Hematopoietic multipotent progenitor cell treated with erythropoietin and hydrocortisone succinate and interleukin-3 and kit ligand, for 17 days (in vitro differentiated cells): ENCODE measurements at places on chromosomes 7 and 10.

DNA sequence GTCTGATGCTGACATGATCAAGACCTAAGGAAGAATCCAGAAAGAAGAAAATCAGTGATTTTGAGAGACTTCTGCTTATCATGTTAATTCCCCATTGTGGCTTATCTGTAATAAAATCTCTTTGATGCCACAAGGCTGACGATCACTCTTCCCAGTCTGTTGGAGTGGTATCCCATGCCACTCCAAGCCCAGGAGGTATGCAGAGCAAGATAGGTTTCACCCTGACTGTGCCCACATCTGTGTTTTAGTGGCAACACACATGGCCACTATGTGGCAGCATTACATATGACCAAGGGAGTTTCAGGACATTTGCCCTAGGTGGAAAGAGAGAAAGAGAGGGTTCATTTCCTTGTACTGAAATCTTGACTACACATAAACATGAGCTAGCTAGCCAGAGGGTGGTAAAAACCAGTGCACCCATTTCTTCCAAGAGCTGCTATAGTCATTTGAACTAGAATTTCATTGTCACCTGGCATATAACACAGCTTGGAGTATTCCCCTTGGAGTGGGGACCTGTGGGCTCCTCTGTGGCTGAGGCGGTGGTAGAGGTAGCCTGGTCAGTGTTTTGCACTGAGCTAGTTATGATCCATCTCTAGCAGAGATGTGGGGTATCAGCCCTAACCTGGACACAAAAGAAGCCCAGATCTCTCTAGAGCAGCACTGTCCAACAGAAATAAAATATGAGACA is 20.8 kb downstream of the LAMB4 start:
- DNase-seq: no peak

DNA sequence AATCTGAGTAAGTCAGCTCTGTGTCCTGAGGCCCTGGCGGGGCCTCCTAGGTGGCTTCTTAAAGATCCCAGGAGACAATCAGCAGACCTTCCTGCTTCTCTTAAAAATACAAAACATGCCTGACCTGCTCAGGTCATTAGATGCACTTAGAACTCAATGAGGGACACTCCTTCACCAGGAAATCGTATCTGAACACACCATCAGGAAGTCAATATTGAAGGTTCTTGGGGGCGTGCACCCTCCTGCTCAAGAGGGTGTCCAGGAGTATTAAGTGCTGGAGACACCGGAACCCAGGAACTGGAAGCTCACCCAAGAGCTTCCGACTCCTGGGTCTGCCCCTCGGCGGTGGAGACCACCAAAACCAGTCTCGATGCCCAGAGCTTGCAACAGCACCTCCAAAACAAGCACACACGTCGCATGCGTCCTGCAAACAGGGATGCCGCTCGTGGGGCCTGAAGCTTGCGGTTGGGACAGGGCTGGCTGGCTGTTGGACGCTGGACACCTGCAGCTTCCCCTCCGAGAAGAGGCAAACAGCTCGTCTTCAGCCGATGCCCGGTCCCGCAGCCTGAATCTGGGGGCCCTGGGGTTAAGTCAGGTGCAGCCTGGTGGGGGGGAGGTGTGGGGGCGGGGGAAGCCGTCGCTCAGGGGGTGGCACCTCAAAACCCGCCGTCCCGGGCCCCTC is 803 bp downstream of the RAPGEF5 start:
- no peak for DNase-seq

GRCh38 chr10:8034466-8035005 is 20.0 kb upstream of the GATA3 start:
- no peak for DNase-seq

- no peak for DNase-seq
Measured at GRCh38 chr10:48845512-48845911, 94.1 kb downstream of the LRRC18 start.

DNA sequence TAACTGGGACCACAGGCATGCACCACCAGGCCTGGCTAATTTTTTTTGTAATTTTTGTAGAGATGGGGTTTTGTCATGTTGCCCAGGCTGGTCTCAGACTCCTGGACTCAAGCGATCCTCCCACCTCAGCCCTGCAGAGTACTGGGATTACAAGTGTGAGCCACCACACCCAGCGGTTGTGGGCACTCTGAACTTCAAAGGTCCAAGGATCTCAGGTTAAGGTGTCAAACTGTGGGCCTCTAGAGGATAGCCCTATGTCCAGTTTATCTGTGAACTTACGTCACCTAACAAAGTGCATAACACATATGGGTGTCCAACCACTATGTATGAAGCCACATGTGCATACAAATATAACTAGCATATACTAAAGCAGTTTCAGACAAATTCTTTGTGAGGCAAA is 3.2 kb upstream of the IL2RA start:
- DNase-seq: no peak

DNA sequence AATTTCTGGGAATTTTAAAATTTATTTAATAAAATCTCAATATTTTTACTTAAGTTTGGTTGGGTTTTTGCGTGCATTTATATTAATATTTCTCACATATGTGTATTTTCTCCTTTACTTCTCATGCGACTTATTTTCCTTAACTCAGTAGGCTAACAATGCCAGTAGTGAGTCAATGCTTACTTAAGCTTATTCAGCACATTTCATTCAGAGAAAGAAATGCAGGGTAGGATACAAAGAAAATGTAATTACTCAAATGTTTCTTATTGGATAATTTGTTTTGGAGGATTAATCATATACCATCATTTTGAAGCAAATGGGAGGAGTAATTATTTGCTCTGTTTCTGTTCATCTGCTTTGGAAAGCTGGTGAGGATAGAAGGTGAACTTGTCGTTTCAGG is 623.5 kb downstream of the POM121L12 start:
- DNase-seq: no peak

- DNase-seq: no peak
Measured at GRCh38 chr10:50438049-50438936, 185.5 kb downstream of the SGMS1 start.

GRCh38 chr7:20661884-20662283 is 46.4 kb downstream of the ABCB5 start:
- no peak for DNase-seq

DNA sequence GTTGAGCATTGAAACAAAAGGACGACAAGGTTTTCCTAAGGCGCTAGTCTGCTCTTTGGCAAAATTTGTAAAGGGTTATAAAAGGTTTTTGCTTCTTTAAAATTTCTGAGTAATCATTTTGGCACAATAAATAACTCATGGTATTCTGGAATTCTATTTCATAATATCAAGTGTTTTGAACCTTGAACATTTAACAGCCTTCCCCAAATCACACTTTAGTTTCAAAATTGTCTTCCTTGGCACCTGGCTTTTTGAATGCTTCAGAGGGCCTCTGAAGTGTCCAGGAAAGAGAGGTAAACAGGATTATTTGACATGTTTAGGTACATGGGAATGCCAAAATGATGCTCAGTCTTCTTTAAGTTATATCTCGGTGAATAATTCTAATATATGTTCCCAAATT is 220.8 kb downstream of the PHF14 start:
- DNase-seq: no peak

DNA sequence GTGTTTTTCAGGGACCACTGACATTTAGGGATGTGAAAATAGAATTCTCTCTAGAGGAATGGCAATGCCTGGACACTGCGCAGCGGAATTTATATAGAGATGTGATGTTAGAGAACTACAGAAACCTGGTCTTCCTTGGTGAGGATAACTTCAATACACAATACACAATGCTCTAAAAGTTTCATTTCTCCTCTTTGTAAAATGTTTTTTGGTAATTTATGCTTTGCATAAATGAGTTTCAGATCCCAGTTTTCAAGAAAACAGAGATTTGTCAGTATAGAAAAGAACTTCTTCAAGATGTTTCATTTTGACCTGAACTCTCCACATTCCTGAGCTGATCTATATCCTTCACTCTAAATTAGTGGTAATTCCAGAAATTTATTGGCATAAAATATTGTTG is 14.2 kb downstream of the ZNF92 start:
- DNase-seq: no peak
